Activated naive CD4-positive, alpha-beta T cell treated with anti-CD3 and anti-CD28 coated beads, Interleukin-2, amount 50 U/mL, for 16 hours (primary cell): ENCODE measurements at places on chromosomes 6 and 20.
A peak's percentile ranks its signal among the peaks of the same experiment; 100 is the strongest.

GRCh38 chr6:88072462-88072861, 24.8 kb downstream of the SPACA1 start:
- DNase-seq = no peak

DNA sequence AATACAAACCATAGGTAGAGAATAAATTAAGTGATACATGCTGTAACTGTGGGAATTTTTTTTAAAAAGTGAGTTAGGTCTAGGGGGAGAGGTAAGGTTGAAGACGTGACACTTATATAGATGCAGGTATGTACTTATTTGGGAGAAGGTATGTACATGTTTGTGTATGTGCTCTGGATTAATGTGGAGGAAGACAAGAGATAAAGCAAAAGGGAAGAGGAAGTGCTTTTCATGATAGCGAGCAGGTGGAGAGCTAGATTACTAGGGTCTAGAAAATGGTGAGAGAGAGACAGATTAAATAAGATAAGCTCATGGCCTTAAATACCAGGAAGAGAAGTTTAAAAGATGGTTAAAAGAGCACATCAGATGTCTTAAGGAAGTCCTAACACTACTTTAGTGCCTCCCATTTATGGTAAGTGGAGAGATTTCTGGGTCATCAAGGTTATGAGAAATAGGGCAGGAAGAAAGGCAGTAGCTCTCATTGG, 92.5 kb downstream of the MAN1A1 start:
- no peak for DNase-seq

DNA sequence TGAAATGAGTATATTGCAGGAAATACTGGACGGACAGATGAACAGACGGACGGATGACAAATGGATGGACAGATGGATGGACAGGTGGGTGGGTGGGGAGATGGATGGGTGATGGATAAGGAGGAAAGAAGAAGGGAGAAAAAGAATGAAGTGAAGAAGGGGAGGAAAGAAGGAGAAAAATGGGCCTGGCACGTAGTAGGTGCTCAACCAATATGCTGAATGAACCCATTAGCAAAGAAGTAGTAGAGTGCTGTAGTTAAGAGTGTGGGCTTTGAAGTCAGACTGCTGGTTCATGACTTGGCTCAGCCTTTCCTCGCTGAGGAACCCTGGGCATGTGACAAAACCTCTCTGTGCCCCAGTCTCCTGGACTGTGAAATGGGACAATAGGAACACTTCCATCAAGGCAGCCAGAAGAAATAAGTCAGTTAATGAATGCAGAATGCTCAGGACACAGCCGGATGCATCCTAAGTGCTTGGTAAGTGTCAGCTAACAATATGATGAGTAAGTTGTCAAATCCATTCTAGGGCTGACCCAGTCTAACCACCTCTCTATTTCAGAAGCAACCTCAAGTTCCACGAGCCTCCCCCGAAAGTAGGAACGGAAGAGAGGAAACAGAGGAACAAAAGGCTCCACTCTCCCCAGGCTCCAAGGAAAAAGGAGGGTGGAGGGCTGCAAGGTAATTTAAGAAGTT, 37.9 kb downstream of the PREX1 start:
- no peak for DNase-seq

GRCh38 chr6:163580311-163581030, 166.0 kb downstream of the QKI start:
- no peak for DNase-seq

GRCh38 chr6:117924690-117925089, 17.6 kb downstream of the SLC35F1 start:
- DNase-seq = no peak

- DNase-seq = no peak
These were observed 101.6 kb downstream of the PRKN start for GRCh38 chr6:162625846-162626540.

DNA sequence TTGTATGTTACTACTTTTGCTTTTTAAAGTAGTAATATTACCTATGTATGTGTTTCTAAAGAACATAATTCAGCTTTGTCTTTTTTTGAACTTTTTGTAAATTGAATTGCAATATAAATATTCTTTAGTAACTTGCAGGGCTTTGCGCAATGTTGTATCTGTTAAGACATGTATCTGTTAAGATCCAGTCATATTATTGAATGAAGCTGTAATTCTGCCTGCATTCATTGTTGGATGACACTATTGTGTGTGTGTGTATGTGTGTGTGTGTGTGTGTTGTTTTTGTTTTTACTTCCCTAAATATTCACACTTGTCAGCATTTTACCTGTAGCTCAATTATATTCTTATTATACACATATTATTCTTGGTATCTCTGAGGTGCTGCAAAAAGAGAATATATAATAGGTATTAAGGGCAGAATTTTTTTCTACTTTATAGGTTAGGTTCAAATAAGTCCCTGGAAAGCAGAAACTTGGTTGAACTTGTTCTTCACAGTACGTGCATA, 164.0 kb downstream of the MEI4 start:
- no peak for DNase-seq

DNA sequence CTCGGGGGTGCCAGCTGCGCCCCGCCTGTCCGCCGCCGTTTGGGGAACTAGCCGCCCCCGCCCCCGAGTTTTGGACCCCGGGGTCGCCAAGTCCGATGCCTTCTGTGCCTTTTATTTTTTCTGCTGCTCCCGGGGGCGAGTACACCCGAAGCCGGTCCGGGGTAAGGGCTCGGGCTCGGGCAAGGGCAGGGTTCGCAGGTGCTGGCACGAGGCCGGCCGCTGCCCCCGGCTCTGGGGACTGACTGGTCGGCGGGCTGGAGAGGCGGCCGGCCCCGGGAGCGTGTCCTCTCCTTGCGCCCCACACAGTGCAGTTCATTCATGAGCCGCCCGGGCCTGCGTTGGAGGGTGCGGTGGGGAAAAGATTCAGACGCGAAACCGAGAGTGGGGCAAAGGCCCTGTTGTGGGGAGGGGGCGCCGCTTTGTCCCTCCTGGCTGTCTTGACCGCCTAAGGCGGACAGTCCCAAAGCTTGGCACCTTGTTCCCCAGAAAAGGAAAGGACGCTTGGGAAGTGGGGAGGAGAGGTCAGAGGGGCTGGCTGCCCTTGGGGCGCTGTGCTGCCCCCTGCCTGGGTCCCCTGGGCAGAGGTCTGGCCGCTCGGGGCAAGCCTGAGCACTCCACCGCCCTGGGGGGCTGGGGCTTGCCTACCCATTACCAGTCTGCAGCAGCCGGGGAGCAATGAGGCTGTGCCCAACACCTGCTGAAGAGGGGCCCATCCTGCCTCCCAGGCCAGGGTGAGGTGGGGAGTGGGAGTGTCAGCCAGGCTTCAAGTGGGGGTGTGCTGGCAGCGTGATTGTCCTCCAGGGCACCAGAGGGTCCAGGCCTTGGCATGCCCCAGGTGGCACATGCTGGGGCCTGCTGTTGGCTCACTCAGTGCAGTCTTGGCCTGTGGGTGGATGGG, 915 bp downstream of the TMEM63B start:
- no peak for DNase-seq

DNA sequence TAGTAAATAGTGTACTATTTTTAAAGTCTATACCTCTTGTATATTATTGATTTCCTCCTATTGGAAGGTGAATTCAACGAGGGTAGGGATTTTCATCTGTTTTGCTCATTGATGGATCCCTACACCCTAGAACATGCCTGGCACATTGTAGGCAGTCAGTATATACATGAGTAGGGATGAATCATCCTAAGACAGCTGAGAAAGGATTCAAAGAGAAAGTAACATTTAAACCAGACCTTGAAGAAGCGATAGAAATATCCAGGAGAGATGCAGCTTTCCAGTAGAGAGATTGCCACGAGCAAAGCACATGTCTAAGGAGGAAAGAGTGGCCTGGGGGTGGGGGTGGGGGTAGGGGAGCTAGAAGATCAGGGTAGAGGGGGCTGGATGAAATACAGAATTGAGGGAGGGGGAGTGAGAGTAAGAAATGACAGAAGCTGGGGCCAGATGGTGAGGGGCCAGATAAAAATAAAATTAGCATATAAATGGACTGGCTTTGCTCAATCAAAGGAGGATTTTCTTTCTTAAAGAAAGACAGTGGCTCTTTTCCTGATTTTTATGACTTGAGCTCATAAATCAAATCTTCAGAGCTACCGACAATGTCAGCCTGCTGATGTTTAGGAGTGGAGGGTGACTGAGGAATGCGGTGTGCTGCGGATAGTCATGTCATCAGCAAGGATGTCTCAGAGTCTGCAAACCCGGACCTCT, 168.2 kb downstream of the SAMD5 start:
- no peak for DNase-seq

- no peak for DNase-seq
These were observed 25.5 kb upstream of the PRL start for GRCh38 chr6:22322103-22323030.

GRCh38 chr6:33936886-33937285, 133.1 kb upstream of the MLN start:
- no peak for DNase-seq

DNA sequence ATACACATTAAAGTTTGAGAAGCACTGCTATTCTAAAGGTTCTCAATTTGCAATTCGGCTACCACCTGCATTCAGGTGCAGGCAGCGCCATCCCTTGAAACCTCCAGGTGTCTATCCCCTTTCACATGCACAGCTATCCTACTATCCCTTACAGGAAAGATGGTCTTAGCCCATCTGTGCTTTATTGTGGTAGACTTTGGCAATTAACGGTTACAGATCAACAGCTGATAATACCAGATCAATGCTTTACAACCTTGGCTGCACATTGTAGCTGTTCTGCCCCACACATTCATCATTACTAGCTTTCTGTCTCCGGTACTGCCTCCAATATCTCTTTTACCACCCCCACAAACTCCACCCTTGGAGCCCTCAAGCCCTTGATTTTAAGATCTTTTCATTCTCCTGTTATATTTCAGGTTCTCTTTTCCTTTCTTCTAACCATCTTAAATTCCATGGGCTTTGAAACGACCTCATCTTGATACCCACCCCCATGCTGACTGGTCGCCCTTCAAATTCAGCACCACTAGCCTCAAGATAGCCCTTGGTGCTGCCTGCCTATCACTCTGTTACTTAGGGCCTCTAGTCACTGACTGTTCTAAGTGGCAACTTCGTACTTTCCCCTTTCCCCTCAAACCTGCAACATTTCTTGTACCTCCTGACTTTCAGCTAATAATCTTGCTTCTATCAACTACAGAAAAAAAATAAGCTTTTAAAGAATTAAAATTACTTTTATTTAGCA, 50.8 kb downstream of the SPTLC3 start:
- DNase-seq = no peak

DNA sequence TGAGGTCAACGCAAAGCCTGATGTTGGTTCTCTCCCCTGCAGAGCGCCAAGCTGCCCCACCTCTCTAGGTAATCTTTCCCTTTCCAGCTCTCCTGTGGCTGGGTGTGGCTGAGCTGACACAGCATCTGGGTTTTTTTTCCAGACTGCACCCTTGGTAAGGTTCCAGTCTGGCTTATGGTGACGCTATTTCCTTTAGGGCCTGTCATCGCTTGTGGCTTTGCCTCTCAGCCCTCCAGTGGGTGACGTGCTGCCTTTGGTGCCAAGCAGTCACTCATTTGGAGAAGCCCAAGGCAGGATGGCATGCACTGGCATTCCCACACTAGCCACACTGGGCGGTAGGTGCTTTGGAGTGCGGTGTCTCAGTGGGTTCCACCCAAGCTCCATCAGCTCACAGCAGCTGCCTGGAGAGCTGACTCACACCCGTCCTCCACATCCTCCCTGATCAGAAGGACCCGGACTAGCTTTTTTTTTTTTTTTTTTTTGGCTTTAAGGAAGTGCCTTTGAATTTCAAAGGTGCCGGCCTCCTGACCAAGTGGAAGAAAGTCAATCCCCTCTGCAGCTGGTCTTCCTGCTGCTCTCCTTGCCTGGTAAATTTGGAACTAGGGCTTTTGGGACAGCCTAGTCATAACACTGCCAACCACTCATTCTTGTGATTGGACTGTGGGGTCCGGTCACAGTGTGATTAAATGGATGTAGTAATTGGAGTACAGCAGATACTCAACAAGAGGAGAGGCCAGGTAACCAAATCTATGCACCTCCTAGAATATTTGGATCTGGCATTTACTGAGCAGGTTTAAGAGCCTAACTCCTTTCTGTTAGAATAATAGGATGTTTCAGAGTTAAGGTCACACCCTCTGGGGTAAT, 153.6 kb downstream of the CD83 start:
- peak; percentile 28 for DNase-seq

GRCh38 chr6:131858765-131859415, 51.1 kb downstream of the ENPP1 start:
- no peak for DNase-seq

DNA sequence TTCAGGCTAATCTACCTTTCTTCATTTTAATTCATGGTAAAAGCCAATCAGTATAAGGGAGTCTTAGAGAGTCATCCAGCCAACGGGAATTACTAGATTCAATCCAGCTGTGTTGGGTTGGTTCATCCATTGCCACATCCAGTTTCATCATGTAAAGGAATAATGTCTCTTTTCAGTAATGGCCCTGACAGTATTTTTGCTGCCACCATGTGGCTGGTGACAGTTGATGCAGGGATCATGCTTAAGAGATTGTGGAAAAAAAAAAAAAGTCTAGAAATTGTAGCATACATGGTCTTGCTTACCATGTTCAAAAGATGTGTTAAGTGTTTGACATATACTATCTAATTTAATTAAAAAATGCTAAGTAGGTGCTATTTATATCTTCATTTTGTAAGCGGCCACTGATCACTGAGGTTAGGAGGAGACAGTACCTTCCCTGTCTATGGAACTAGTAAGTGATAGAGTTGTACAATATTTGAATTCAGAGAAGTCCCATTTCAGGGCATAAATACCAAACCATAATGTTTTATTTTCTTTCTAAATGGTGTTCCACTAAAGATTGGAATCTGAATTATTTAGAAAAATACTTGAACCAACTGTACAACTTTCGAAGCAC, 135.9 kb downstream of the KHDRBS2 start:
- no peak for DNase-seq

- DNase-seq = no peak
These were observed 2.9 kb downstream of the SALL4 start for GRCh38 chr20:51799401-51799860.

DNA sequence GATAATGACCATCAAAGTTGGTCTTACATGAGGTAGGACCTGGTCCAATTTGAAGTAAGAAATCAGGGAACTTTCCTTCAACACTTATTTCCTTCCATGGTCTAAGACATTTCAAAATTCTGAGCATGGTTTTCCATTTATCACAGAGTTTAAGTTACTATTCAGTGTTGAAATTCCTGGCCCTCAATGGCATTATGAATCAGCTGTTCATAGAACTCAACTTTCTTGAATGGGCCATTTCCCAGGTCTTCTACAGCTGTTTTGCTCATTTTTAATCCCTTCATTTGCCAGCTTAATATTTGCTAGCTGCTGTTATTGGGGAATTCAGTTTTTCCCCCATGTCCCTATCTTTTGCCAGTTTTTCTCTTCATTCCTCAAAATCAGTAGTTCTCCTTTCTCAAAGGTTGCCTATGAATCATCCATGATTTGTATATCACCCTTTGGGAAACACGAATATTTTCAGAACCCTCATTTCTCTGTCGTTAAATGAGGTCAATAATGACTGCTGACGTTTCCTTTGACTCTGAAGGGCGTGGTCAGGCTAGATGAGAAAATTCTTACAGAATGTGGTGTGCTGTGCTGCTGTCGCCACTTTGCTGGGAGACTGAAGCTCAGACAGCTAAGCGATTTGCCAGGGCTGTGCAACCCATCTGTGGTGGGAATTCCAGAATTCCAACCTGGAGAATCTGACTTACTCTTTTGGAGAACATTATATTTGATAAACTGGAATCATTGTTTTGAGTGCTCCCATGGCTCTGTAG, 216.5 kb upstream of the FLRT3 start:
- no peak for DNase-seq

GRCh38 chr6:152932865-152933264, 50.0 kb downstream of the FBXO5 start:
- no peak for DNase-seq

GRCh38 chr6:43011207-43011606, 2.5 kb downstream of the MEA1 start:
- no peak for DNase-seq
